ENCODE measurements at places on chromosomes 7 and 10.

DNA sequence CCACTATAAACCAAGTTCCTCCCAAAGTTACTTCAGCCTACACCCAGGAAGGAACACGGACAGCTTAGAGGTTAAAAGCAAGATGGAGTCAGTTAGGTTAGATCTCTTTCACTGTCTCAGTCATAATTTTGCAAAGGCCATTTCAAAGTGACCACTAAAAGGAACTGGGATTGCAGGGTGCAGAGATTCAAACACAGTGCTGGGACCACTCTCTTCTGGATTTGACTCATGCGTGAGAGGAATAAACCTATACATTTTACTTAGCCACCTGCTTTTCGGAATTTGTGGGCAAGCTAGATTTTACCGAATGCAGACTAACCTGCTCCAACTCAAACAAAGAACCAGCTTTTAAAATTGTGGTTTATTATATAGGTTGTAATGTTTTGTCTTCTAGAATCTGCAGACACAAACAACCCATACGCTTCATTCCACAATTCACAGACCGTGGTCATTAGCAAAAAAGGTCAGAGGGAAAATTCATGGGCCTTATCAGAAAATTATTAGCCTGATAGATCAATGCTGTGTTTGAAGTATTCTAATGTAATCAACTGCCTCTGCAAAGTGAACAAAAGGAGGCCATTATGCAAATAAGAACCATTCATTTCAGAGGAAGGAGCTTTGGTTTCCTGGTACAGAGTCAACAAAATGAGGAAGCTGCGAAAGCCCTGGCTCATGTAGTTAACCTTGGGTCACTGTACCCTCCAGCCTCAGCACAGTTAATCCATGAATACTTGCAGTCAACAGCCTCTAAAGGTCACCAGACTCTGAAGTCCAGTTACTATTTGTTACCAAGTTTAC, 342.7 kb upstream of the KLF6 start:
- DNase-seq: no peak

- no peak for DNase-seq
These were observed 106.8 kb downstream of the ZMYND11 start for GRCh38 chr10:241966-242643.

DNA sequence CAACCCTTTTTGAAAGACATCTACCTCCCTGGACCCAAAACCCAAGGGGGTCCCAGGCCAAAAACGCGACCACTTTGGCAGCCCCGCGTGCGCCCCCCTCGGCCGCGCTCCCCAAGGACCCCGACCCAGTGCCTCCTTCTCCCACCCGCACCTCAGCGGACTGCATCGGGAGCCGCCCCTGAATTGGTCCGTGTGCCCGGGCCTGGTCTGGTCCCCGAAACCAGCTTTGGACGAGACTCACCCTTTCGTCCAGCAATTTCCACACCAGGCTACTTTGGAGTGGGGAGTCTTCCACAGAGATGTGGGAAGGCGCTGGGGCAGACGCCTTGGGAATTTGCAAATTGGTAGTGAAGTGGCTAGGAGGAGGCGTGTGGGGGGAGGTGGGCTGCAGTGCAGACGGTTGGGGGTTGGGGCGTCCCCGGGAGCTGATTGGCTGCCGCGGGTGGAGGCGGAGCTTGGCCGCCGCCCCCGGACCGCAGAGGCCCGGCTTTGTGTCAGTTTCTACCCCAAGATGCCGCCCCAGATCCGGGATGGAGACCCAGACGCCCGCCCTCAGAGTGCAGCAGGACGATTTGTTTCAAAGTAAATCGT, 16.9 kb downstream of the TCAF1 start:
- DNase-seq: no peak

DNA sequence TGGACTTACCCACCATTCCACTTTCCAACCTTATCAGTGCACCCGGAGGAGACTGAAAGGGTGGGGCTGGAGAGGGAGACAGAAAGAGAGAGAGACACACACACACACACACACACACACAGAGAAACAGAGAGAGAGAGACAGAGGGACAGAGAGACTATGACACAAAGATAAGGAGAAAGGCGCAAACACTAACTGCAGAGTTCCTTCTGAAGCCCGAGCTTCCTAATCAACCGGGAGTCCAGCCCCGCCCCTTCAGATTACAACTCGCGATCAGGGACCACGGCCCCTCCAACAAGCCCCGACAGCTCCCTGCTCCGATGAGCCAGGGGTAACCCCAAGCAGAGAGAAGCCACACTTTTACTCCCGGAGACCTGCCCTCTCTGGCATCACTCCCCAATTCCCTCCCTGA, 499 bp downstream of the GAL3ST4 start:
- no peak for DNase-seq

Measured in stimulated activated CD8-positive, alpha-beta memory T cell treated with anti-CD3 and anti-CD28 coated beads, Interleukin-4, amount 100 ng/mL, for 1 hour (primary cell).